NCI-H1436 (cell line): ENCODE measurements at places on chromosomes 6 and 20.

DNA sequence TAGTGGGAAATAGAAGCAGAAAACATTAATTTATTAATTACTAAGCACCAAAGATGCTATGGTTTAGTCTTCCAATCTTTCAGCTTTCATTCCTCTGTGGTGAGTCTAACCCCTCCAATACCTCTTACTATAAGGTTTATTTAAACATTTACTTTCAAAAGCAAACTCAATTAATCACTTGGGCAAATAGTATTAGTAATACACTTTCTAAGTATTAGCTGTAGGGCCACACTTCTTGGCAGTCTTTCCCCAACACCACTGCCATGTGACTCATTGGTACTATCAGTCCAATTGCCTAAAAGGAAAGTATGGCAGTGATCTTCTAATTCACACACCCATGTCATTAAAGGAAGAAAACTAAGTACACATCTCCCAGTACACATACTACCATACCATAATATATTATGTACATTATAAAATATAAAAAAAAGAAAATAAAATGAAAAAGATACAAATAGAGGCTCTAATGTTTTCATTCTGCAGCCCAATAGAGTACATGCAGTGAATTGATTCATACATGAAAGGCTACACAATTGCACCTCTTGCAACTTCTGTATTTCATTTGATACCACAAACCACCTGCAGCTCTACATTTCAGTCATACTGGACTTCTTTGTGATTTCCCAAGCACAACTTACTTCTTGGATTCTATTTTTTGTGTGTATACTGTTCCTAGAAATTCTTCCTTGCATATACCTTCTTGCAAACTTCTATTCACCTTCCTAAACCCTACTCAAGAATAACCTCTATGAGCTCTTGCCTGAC is 218.6 kb downstream of the PKHD1 start:
- DNase-seq = no peak

GRCh38 chr6:118606268-118606667 is 45.1 kb downstream of the CEP85L start:
- DNase-seq = no peak

DNA sequence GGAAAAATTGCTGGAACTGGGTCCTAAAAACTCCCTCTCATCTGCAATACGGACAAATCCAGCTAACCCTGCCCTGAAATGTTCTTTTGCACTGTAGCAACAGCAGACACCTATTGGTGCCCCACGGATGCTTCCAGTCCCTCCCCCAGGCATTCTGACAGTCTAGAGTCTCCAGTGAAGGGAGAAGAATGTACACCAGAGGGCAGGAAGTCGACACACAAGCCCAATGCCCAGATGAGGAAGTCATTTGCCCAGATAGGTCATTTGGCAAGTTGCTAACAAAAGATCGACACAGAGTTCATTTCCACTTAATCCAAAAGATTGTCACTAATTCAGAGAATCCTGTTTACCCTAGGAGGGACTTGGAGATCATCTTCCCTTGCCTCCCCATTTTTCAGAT is 293.0 kb upstream of the PRDM1 start:
- DNase-seq = no peak

DNA sequence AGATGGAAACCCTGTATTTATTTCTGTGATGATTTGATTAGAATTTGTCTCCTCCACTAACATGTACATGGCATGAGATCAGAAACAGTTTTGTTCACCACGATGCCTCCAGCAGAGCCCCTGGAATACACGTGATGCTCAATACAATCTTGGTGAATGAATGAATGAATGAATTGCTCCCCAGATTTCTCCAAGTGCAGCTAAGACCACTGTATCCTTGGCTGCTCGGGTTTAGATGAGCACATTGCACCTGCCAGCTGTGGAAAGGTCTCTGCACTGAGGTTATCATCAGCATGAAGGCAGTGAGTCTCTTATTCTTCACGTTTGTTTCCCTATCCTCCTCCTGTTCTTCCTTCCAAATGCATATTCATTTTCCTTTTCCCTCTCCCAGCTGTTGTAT is 17.9 kb downstream of the CASS4 start:
- DNase-seq = no peak

GRCh38 chr6:51613558-51613957 is 473.9 kb downstream of the PKHD1 start:
- DNase-seq = peak; percentile 6

GRCh38 chr6:18958146-18958545 is 571.0 kb downstream of the RNF144B start:
- DNase-seq = no peak

DNA sequence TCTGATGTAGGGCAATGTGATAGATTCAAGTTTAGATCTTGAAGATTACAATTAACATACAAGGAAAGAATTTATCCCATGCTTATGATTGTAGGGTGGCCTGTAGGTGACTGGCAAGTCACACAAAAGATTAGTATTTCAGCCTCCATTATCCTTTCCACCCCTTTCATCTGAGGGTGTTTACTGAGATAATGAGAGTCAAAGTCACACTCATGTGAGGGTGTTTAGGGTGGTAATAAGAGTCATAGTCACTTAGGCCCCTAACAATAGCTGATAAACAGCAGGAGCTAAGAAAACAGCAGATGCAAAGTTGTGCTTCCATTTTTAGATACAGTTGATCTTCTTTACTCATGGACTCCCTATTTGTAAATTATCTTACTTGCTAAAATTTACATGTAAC is 11.4 kb downstream of the FAM184A start:
- DNase-seq = peak; percentile 5

DNA sequence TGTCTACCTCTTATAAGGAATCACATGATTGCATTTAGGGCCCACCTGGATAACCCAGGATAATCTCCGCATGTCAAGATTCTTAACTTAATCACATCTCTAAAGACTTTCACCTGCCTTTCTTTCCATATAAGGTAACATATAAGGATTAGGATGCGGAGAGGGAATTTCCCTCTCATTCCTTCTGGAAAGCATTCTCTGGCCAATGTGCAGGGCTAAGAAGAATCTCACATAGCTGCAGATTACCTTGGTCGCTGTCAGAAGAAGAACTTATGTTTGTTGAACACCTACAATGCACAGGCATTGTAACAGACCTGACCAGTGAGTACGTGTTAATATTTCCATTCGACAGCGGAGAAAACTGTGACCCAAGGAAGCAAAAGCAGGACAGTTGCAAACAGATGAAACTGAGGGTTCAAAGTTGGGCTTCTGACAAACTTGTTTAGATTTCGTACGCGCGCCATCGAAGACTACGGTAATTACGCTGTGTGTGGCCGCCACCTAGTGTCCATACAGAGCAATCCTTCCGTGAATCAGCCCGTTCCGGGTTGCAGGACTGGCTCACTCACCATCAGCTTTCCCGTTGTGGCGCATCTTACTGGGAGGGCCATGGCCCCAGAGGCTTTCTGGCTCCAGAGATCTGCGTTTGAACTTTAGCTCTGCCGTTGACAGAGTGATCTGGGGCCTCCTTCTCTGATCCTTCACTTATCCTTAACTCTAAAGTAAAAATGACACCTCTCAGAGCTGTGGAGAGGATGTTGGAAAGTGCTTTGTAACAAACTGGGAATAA is 9.5 kb downstream of the C20orf202 start:
- peak; percentile 50 for DNase-seq

DNA sequence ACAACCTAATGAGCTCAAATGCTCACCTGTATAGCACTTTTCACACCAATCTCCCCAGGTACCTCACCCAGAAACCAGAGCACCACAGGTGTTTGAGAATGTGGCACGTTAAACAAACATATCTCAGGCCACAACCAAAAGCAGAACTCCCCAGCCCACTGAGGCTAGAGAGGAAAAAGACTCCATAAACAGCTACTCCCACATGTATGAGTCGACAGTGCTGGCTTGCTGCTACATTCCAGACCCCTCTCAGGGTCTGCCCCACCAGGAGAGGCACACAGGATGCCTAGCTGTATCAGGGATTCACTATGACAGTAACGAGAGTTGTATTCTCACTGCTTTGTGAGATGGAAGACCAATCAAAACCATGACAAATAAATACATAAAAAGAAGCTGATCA is 242.6 kb upstream of the ARID1B start:
- no peak for DNase-seq

- no peak for DNase-seq
Observed at GRCh38 chr20:1841554-1842140, 53.6 kb upstream of the SIRPA start.

DNA sequence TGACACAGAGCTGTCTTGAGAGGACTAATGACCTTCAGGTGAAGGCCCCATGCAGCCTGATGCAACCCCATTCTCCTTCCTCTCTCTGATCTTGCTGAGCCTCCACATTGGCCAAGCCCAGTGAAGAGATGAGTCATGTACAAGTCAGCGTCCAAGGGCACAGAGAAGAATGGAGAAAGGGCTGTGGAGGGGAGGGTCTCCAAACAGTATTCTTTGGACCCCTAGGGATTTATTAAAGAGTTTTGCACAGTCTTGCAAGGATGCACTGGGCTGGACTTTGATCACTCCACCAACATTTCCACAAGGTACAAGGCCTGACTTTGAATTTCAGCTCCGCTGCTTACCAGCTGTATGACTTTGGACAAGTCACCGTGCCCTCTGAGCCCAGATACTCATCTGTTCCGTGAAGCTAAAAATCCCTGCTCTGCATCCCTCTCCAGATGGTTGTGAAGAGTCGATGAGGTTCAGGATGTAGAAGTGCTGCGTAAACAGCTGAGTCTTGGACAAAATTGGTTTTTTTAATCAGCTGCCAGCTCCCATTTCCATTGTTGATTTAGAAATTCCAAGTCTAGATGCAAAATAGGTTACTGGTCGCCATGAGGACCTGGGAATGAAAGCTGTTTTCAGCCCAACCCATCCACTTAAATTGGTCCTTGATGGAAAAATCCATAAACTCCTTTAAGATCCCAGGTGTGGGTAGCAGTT is 14.1 kb upstream of the KCNG1 start:
- DNase-seq = no peak
